Stimulated activated CD4-positive, alpha-beta T cell treated with anti-CD3 and anti-CD28 coated beads, Interleukin-15, amount 100 ng/mL, for 1 hour (primary cell): ENCODE measurements at places on chromosomes 4 and X.

- DNase-seq: no peak
Observed at GRCh38 chrX:38571058-38571457, 9.7 kb downstream of the TSPAN7 start.

DNA sequence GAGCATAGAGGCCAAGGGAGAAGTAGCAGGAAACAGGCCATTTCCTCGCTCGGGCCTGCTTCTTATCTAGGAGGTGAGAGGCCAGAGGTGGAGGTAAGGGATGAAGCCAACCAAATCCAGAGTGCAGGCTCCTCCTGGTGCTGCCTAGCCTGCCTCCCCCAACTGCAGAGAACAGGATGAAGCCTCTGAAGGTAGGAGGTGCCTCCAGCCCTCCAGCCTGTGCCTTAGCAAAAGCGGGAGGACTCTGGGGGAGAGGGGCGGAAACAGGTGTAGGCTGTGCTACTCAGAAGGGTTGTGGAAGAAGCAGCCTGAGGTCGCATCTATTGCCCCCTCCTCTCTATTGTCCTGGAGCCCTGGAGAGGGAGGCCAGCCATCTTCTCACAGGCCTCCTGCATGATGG, 2.9 kb upstream of the MTM1 start:
- DNase-seq: no peak

DNA sequence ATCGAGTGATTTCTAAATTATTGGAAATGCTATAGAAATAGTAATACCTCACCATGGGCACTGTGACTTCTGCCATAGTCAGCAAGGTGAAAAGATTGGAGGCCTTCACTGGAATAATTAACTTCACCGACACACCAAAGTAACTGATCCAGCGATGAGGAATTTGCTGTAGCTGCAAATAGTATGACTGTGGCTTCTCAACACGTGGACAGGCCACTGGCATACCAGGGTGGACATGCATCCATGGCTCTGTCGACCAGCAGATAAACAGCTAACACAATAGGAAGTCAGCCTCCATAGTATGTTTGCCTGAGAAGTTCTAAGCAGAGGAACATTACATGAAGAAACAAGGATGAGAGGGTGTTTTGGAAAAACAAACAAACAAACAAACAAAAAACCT, 10.9 kb upstream of the FAT4 start:
- no peak for DNase-seq

DNA sequence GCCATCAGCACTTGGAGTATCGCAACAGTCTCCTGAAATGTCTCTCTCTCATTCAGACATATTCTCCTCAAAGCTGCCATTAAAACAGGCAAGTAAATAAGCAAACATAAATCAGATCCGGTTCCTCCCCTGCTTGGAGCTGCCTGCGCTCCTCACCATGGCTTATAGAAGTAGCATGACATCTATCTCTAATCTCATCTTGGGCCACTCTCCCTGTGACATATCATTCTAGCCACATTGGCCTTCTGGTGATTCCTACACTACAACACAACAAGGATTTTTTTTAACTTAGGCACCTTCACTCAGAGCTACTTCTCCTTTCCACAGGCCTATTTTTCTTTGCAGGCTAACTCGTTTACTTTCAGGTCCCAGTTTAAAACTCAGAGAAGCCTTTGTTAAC, 387.9 kb downstream of the ARHGAP24 start:
- no peak for DNase-seq

GRCh38 chr4:156419080-156419685, 465.5 kb upstream of the CTSO start:
- no peak for DNase-seq

- DNase-seq: no peak
Observed at GRCh38 chr4:120922381-120923206, at the start of gene PRDM5. Gene PRDM5, minus strand, starts transcription at chr4:120922726. Its CDS starts 118 bp downstream, at chr4:120922608.

- DNase-seq: no peak
Observed at GRCh38 chrX:31297881-31298280, 226.0 kb upstream of the FTHL17 start.

DNA sequence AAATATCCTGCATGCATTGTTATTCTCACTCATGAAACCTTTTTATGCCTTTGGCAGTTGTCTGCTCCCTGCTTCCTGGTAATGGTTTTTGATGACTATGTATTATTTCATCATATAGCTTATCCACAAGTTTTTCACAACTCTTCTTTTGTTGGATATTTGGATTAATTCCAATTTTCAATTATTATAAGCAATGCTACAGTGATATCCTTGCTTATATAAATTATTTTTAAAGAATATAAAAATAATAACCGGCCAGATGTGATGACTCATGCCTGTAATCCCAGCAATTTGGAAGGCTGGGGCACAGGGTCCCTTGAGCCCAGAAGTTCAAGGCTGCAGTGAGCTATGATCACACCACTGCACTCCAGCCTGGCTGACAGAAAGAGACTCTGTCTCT, 47.0 kb downstream of the ASIC5 start:
- no peak for DNase-seq

DNA sequence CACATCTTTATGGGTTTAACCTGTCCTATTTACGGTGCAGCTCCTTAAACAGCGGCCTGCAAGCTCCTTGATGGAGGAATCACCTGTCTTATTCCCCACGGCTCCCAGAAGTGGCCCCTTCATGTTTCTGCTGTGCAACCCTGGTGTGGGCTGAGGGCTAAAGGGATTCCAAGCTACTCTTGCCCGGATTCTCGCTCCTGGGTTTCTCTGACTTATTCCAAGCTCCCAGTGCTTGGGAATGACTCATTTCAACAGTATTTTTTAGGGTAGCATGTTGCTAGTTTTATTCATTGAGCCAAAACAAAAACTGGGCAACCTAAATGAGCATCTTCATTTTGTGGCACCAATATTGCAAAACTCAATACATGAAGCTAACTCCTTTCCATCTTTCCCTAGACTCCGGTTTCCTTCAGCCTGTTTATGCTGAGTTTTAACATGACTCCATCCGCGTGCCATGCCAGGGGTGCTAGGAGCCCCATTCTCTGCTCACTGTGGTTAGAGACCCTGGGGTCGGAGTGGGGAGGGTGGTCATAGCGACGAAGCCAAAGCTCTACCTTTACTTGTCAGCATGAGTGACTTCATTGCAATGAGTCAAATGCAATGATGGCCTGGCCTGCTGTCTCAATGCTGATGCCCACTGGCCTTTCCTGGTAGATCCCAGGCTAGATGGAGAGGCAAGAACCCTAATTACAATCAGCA, 349.7 kb downstream of the NR3C2 start:
- DNase-seq: no peak

GRCh38 chr4:73508651-73509050, 27.1 kb downstream of the AFM start:
- DNase-seq: no peak

GRCh38 chr4:185921583-185922555, 109.9 kb upstream of the SORBS2 start:
- DNase-seq: no peak

DNA sequence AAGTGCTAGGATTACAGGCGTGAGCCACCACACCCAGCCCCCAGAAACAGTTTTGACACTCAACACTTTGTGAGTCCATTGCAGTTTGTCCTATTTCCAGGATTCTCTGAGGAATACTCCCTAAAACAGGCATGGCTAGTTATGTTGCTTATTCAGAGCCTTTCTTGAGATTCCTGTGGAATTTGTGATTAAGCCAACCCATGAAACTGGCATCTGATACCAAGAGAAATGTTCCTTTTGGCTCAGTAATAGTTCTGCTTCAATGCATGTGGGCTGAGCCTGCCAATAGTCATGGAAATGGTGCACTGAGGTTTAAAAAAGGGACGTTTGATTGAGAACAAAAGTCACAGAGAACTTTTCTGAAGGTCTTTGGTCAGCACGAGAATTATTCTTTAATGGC, 241.7 kb downstream of the PPP1R2C start:
- DNase-seq: no peak

- DNase-seq: no peak
Observed at GRCh38 chr4:15368856-15369255, 59.0 kb upstream of the C1QTNF7 start.

- no peak for DNase-seq
Observed at GRCh38 chr4:7807351-7807921, 132.2 kb downstream of the AFAP1 start.

GRCh38 chrX:75118296-75118695, 37.8 kb downstream of the ABCB7 start:
- no peak for DNase-seq

DNA sequence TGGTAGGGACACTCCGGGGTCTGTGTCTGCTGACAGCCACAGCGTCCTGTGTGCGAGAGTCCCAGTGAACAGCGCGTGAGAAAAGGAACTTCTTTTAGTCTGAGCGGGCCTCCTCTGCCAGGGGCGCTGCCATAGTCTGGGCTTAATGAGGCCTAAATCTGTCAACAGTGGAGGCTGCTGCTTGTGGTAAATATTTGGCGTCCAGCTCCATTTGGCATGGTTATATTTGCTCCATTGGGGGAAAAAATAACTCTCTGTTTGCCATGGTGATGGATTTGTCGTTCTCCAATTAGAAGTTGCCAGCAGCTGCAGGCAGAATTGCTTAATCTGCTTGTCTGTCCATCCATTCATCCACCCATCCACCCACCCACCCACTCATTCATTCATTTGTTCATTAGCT, 71.4 kb upstream of the PSAPL1 start:
- DNase-seq: no peak

- no peak for DNase-seq
Observed at GRCh38 chrX:42748067-42748850, 29.7 kb downstream of the PPP1R2C start.

DNA sequence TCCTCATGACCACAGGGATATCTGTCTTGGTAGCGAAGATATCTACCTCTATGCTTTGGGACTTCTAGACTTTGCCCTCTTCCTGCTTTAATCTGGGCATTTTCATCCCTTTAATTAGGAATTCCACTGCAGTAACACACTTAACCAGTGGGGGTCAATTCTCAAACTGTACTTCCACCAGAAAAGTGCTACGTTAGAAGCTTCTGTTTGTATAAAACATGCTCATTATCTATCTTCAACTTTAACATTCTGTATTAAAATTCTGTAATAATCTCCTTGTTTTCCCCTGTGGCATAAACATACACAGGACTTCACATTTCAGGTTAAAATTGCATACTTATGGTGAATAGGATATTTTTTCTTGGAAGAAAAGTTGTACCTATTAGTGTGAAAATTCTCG, 105.6 kb downstream of the AMMECR1 start:
- DNase-seq: no peak

- DNase-seq: no peak
Observed at GRCh38 chrX:107686792-107687191, 58.5 kb downstream of the PRPS1 start.

- DNase-seq: no peak
Observed at GRCh38 chr4:38281371-38282071, 321.3 kb downstream of the PTTG2 start.

- no peak for DNase-seq
Observed at GRCh38 chr4:36323816-36324419, 42.5 kb downstream of the DTHD1 start.

- no peak for DNase-seq
Observed at GRCh38 chr4:182968917-182969650, 51.9 kb upstream of the DCTD start.

GRCh38 chrX:154371789-154372300, 2.6 kb downstream of the FLNA start:
- DNase-seq: no peak

DNA sequence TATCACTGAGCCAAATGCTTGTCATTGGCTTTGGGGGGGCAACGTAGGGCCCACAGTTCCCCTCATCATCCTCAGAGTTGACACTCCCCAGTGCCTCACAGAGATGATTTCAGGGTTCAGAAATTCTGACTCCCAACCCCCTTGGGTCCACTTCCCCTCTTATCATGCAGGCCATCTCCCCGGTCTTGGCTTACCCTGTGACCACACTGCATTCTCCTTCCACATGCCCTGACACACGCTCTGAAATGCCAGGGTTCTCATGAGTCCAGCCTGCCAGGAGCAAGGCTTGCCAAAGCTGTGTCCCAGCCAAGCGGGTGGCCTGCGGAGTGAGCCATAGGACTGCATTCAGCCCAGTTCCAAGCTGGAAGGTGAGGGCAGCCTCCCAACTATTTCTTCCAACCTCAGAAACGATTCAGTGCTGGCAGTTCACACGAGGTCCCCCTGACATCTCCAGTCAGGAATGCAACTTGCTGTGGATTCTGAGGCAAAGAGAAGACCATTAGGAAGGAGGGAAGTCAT, 101.2 kb downstream of the SMIM20 start:
- no peak for DNase-seq

DNA sequence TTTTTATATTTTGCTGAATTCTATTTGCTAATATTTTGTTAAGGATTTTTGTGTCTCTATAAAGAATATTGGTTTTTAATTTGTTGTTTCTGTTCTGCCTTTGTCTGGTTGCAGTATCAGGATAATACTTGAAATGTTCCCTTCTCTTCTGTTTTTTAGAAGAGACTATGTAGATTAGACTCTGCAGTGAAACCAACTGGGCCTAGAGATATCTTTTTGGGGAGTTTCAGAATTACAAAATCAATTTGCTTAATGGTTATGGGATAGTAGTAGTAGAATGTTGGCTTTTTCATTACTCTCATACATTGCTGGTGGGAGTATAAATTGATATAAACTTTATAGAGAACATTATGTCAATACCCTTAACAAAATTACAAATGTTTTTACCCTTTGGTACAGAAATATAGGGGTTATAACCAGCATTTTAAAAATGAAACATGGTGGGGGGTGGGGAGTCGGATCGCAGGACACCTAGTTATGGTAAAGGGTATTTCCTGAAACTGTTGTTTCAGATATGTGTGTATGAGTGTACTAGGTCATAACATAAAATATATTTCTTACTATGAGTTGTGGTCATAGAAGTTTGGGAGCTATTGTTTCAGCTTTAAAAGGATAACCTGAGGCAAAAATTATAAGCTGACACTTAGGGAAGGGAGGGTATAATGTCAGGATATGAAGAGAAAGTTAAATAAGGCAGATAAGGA, 29.0 kb downstream of the CLOCK start:
- DNase-seq: no peak

GRCh38 chr4:147328756-147329446, 152.0 kb upstream of the EDNRA start:
- no peak for DNase-seq
